Spinal cord (tissue), 10 donors: ENCODE measurements at places on chromosomes 6 and 20. TPM values are rescaled to one million over a fixed set of nuclear protein-coding genes. Genes with fewer than 3 reads are reported as not detected.

The GTSF1L gene
- total RNA-seq = 0.40 TPM

The C6orf136 gene
- total RNA-seq = 8.5 TPM

The ULBP2 gene
- 0.89 TPM for total RNA-seq

The PI16 gene
- total RNA-seq = 29.9 TPM

The LY6G5C gene
- total RNA-seq = 3.3 TPM

The LY6G6C gene
- 0.17 TPM for total RNA-seq

The DLL1 gene
- total RNA-seq = 12.9 TPM

The C20orf96 gene
- 8.9 TPM for total RNA-seq

The CLDN20 gene
- not detected for total RNA-seq

The TNFAIP3 gene
- 10.0 TPM for total RNA-seq

The SNRPB gene
- 45.8 TPM for total RNA-seq

The C6orf58 gene
- total RNA-seq = 0.17 TPM

The RIMS4 gene
- 24.5 TPM for total RNA-seq

The OR2H1 gene
- not detected for total RNA-seq

The MUC21 gene
- total RNA-seq = not detected

The FNDC11 gene
- total RNA-seq = 1.1 TPM

The ANKRD66 gene
- 3.5 TPM for total RNA-seq

The PLG gene
- not detected for total RNA-seq

The ASIP gene
- total RNA-seq = 3.5 TPM

The LY6G6F gene
- total RNA-seq = not detected

The TBP gene
- 11.5 TPM for total RNA-seq

The MYO6 gene
- 28.7 TPM for total RNA-seq

The SLPI gene
- total RNA-seq = 10.2 TPM

The C20orf204 gene
- total RNA-seq = 1.2 TPM

The SCRT2 gene
- 0.66 TPM for total RNA-seq

The SGK2 gene
- 20.7 TPM for total RNA-seq

The MYBL2 gene
- total RNA-seq = 6.9 TPM

The CENPQ gene
- total RNA-seq = 11.6 TPM

The GJA10 gene
- not detected for total RNA-seq

The GLYATL3 gene
- total RNA-seq = not detected

The CTCFL gene
- total RNA-seq = 0.28 TPM

The ZMYND8 gene
- 32.8 TPM for total RNA-seq
